ENCODE measurements at places on chromosomes 1 and 21.

- DNase-seq, result no peak
Measured at GRCh38 chr1:165629151-165629550, 1.9 kb upstream of the MGST3 start.

GRCh38 chr1:42723511-42723910, 16.5 kb downstream of the CLDN19 start:
- no peak for DNase-seq

DNA sequence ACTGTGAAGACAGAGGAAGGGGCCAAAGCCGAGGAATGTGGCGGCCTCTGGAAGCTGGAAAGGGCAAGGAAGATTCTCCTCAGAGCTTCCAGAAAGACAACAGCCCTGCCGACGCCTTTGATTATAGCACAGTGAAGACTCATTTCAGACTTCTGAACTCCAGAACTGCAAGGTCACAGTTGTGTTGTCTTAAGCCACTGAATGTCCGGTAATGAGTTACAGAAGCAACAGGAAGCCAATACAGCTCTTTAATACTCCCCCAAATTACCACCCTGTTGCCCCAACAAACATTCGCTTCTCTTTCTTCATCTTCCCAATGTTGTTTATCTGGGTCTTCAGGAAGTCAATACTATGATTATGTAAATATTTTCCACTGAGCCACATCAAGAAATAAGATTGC, 44.0 kb downstream of the ETS2 start:
- no peak for DNase-seq

- DNase-seq, result peak; percentile 44
Measured at GRCh38 chr1:175146529-175147213, 45.9 kb downstream of the KIAA0040 start.

DNA sequence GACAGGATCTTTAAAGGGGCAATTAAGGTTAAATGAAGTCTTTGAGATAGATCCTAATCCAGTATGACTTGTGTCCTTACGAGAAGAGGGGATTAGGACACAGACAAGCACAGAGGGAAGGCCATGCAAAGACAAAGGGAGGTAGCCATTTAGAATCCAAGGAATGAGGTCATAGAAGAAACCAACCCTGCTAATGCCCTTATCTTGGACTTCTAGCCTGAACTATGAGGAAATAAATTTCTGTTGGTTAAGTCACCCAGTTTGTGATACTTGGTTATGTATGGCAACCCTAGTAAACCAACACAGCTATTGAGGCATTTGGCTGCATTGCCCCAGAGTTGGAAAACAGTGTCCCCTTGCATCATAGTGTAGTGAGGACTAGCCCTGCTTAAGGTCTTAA, 121.3 kb downstream of the MAST2 start:
- no peak for DNase-seq

DNA sequence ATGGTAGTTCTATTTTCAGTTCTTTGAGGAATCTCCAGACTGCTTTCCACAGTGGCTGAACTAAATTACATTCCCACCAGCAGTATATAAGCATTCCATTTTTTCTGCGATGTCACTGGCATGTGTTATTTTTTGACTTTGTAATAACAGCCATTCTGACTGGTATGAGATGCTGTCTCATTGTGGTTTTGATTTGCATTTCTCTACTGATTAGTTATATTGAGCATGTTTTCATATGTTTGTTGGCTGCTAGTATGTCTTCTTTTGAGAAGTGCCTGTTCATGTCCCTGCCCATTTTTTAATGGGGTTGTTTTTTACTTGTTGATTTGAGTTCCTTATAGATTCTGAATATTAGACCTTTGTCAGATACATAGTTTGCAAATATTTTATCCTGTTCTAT, 87.9 kb downstream of the RPS6KC1 start:
- no peak for DNase-seq

- no peak for DNase-seq
Measured at GRCh38 chr1:110962892-110963690, 631 bp downstream of the LRIF1 start.

DNA sequence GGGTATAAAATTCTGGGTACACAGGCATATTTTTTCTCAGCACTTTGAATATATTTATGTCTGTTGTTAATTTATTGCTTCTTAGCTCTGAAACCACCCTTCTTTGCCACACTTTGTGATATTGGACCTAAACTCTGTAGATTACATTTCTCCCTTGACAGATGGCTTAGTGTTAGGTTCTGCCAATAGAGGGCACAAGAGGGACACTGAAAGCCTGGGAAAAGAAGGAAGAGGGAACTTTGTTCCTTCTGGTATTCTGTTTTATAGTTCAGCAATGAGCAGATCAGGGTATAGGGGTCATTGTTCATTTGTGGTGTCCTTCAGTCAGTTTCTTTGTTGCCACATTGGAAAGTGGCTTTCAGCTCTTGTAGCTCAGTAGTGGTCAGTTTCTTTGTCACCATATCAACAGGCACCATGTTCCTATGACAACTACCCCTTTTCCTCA, 423.5 kb upstream of the PROX1 start:
- no peak for DNase-seq

DNA sequence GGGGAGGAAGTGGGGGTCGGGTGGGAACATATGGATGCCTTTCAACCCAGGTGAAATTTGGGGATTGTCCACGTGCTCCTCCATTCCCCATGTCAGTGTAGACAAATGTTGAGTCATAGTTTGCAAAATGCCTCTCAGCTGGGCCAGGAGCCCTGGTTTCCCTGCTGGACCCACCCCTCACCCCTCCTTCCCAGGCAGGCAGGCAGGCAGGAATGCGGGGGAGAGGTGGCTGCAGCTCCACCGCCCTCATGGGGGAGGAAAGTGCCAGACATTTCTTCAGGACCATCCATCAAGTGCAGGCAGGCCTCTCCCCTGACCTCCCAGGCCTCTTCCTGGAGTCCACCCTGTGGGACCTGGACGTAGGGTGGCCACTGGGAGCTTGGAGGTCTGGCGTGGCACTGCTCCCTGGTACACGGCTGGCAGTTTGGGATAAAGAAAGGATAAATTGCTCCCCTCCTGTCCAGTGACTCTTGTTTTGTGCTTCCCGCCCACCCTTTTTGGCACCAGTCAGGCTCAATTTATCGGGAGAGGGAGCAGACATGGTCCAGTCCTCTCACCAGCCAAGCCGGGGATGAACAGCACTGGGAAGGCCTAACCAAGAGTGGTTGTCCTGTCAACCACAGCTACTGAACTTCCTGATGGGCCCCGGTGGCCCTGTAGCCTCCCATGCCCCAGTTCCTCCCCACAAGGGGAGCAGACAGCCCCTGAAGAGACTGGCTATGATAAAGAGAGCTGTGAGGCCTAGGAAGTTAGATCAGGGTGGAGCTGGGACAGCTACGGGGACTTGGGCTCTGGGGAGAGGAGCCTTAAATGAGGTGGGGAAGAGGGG, 18.9 kb downstream of the NPR1 start:
- no peak for DNase-seq

- DNase-seq, result no peak
Measured at GRCh38 chr1:202815120-202815519, 4.4 kb downstream of the PCAT6 start.

DNA sequence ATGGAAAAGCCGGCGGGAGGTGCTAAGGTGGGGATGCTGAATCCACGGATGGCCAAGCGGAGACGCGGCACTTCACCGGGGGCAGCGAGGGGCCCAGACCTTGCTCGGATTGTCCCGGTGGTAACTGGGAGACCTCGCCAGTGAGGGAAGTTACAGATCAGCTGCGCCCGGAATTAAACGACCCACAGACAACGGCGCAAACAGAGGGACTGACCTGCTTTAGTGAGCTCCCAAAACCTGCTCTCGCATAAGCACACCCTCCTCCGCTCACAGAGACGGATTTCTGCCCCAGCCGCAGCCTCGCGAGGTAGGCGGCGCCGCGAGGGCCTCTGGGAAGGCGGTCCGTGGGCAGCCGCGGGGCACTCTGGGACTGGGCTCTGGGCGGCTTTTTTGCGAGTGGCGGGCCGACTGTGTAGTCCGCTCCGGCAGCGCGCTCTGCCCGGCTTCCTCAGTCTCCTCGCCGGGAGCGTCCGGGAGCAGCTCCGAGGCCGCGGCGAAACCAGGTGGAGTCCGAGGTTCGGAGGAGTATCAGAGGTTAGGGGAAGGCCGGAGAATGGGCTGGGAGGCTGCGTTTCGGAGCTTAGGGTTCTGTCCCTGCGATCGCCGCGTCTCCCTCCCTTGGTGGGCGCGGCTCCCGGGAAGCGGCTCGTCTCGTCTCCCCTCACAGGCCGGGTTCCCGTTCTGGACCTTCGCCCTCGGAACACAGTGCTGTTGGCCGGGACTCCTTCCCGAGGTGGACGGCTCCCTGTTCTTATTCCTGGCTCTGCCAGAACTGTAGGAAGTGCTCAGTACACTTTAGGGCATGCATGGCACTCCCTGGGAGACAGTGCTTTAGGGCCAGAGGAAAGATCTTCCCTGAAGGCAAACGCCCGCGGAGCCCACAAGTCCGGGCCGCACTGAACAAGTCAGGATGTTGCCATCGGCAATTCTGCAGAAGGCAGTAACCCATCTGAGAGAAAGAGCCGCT, at the start of gene EXO5:
TSS of gene EXO5 (plus strand) at position 393 of the 967 bp plus-strand sequence. CDS start 5,778 bp downstream, outside the sequence.
- peak; percentile 64 for DNase-seq

- DNase-seq, result no peak
Measured at GRCh38 chr1:71502006-71502405, 421.2 kb upstream of the ZRANB2 start.

DNA sequence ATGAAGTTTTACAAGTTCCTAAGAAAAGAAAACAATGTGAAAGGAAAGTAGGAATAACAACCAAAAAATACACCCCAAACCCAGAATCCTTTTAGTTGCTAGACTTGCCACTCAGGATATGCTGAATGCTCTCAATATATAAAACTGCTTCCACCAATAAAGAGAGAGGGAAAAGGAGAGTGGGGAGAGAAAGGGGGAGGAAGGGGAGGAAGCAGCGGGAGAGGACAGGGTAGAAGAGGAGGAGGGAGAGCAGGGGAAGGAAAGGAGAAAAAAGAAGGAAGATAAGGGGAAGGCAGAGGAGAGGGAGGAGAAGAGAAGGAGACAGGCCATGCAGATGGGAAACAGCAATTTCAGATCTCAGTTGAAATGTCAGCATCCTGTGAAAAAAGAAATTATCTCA, 198.4 kb downstream of the VAV3 start:
- DNase-seq, result no peak

- no peak for DNase-seq
Measured at GRCh38 chr1:14090062-14090461, 390.1 kb downstream of the PRDM2 start.

GRCh38 chr1:44696101-44696500, 21.6 kb downstream of the ARMH1 start:
- no peak for DNase-seq

DNA sequence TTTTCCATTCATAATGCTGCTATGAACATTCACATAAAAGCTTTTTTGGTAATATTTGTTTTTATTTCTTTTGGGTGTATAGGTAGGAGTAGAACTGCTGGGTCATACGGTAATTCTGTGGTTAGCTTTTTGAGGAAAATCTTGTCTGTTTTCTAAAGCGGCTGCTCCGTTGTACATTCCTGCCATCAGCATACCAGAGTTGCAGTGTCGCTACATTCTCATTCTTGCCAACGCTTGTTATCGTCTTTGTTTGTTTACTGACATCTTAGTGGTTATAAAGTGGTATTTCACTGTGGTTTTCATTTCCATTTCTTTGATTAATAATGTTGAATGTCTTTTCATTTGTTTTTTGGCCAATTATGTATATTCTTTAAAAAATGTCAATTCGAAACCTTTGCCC, 469.8 kb upstream of the ZP4 start:
- DNase-seq, result no peak

- DNase-seq, result no peak
Measured at GRCh38 chr1:52681136-52681535, 17.0 kb downstream of the COA7 start.
